ENCODE measurements at places on chromosomes 5 and 9.

GRCh38 chr5:73160239-73160671, 12.7 kb upstream of the TMEM174 start:
- DNase-seq, result no peak

DNA sequence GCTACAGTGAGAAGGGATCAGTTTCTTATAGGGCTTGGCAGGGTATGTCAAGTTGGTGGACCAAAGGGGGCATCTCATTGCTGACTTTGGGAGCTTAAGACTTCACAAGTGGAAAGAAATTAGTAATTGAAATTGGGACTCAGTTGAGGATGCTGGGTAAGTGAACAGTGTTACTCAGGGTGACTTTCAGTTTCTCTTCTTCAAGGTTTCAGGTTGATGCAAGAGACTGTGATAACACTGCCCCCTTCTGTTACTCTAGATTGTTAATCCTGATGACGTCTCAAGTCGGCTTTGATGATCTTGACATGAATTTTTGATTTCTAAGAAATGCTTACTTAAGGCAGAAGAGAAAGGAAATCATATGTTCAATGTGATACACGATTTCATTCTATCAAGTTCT, 21.3 kb downstream of the KCTD16 start:
- DNase-seq, result peak; percentile 76

DNA sequence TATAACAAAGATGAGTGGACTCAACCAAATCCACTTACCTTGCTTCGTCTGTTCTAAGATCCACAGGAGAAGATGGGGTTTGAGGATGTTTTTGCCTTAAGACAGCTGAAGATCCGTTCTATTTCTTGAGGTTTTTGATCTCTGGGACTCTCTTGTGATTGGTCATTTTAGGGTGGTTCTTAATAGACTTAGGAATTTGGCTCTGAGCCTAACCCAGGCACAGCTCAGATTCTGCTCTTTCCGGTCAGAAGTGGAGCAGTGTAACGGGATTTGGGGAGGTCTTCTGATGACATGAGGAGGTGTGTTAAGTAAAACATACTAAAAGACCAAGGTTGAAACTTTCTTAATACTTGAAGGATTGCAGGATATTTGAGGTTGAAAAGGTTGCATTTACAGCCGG, 166.9 kb downstream of the DMRT2 start:
- DNase-seq, result no peak

DNA sequence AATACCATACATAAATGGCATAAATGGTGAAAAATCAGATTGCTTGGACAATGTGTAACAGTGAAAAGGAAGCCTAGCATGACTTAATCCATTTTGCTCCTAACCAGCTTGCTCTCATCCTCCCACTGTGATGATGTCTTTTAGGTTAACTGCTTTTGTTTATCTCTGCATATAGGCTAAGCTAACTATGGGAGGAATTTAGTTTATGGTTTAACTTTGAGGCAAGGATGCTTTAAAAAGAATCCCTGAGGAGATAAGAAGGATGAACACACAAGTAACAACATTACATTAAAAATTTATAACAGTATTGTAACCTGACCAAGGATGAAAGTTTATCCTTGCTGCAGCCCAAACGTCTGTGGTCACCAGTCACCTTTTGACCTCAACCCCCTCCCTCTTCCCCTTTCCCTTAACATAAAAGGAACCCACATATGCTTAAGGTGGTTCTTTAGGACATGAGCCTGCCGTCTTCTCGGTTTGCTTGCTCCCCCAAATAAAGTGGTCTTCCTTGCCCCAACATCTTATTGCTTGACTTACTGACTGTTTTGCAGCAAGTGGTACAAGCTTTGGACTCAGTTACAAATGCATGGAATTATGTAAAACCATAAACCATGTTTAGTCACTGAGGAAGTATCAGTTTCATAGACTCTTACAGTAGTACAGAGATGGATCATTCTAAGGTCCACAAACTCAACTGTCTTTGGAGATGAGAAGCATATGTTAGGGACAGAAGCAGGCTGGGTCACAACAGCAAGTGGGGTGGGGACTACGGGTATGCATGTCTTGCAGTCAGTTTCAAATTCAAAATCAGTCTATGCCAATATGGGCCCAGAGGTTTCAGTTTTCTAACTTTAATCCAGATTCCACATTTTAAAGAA, 31.3 kb downstream of the AGXT2 start:
- no peak for DNase-seq

All from AML-193 (cell line).